ENCODE measurements at places on chromosomes 1 and 21. TPM values are rescaled to one million over a fixed set of nuclear protein-coding genes. Genes with fewer than 3 reads are reported as not detected.

GRCh38 chr1:159866905-159867663 lies 4.6 kb upstream of the VSIG8 start:
- H3K27ac ChIP-seq = no peak overlapping the region
- peaks cover 11% of the 10 kb centered on the region for H3K4me1 ChIP-seq
- no peak for DNase-seq
- H3K36me3 ChIP-seq = no peaks in the 10 kb centered on the region

- H3K4me3 ChIP-seq = no peak overlapping the region
- peaks cover 26% of the 10 kb centered on the region for H3K36me3 ChIP-seq
- H3K27me3 ChIP-seq = no peaks in the 10 kb centered on the region
- H3K4me1 ChIP-seq = peaks cover 52% of the 10 kb centered on the region
Measured at GRCh38 chr1:205675247-205675646, 5.1 kb downstream of the SLC45A3 start.

DNA sequence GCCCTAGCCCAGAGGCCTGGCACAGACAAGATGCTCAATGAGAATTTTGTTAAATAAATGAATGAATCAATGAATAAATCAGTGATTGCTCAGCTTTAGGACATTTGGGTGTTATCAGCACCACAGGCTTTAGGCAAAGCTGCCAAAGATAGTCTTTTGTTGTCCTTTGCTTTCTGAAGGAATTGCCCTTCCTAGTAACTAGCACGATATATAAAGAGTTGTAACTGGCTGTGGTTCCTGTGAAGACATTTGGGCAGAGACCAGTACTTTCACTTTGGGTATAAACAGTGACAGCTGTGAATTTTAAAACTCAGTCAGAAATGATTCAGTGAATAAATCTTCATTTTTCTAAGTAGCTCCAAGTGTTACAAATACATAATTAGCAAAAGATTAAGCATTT lies 13.3 kb downstream of the RNU5D-1 start:
- DNase-seq = no peak
- peaks cover 28% of the 10 kb centered on the region for H3K27me3 ChIP-seq
- H3K36me3 ChIP-seq = peaks cover 25% of the 10 kb centered on the region
- H3K4me3 ChIP-seq = no peak overlapping the region
- no peak overlapping the region for H3K27ac ChIP-seq
- H3K4me1 ChIP-seq = peaks cover 35% of the 10 kb centered on the region

DNA sequence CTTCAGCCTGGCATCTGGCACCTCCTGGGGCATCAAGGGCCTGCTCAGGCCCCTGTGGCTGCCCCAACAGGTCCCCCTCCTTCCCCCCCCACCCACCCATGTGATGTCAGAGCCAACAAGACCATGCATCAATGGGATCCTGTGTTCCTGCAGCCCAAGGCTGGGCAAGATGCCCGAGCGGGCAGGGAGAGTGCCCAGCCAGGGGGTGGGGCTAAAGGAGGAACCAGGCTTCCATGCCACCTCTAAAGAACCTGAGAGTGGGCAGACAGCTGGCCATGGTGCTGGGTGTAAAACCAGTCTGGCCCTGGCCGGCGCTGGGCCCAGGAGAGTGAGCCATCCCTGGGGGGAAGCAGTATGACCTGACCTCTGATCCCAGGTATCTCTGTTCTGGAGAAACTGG lies 7.6 kb downstream of the COL16A1 start:
- peak; percentile 89 for DNase-seq
- no peak overlapping the region for H3K27ac ChIP-seq
- H3K36me3 ChIP-seq = peaks cover 5% of the 10 kb centered on the region
- no peak overlapping the region for H3K4me3 ChIP-seq

- no peak for DNase-seq
- H3K36me3 ChIP-seq = no peaks in the 10 kb centered on the region
- no peak overlapping the region for H3K27ac ChIP-seq
Measured at GRCh38 chr1:66502086-66502485, 31.9 kb upstream of the SGIP1 start.

- no peaks in the 10 kb centered on the region for H3K36me3 ChIP-seq
- DNase-seq = no peak
- H3K27ac ChIP-seq = no peak overlapping the region
Measured at GRCh38 chr1:60483509-60483908, 409.9 kb upstream of the C1orf87 start.

DNA sequence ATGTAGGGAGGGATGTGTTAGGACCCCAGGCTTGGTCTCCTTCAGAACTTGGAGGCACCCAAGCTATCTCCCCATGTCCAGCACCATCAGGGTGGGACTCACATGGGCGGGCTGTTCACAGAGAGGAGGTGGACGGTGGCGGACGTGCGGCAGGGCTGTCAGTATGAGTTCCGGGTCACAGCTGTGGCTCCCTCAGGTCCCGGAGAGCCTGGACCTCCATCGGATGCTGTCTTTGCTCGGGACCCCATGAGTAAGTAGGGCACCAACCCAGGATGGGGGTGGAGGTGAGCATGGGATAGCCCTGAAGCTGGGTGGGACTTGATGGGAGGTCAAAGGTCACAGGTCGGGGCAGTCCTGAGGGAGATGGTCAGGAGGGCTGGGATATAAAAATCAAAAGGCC lies 27.8 kb downstream of the IGFN1 start:
- H3K27ac ChIP-seq = no peak overlapping the region
- H3K4me3 ChIP-seq = no peak overlapping the region
- H3K27me3 ChIP-seq = peaks cover 66% of the 10 kb centered on the region
- H3K4me1 ChIP-seq = no peaks in the 10 kb centered on the region
- DNase-seq = no peak

- H3K4me1 ChIP-seq = peaks cover 23% of the 10 kb centered on the region
- no peaks in the 10 kb centered on the region for H3K27me3 ChIP-seq
- no peak overlapping the region for H3K27ac ChIP-seq
- no peak for DNase-seq
Measured at GRCh38 chr1:72284084-72284347, 1.7 kb upstream of the NEGR1 start.

DNA sequence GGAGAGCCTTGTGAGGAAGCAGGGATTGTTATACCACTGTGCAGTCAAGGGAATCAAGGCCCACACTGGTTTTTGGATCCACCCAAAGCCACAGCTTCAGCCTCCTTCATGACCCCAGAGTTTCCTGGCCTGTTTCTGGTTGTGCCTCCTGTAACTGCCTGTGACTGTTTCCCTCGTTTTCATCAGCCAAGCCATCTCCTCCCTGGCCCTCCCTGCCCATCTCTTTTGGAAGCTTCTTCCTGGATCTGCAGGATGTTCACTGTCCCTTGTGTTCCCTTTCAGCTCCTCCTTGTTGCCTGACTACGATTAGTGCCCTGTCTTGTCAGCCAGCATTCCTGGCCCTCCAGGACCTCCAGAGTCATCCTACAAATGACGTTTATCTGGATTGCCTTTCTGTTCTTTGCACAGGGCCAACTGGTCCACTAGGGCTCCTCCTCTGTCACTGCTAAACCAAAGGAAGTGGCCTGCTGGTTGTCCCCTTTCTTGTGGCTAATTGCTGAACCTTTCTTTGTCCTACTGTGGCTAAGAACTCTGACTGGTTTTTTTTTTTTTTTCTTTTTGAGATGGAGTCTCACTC lies 17.9 kb downstream of the SFT2D2 start:
- H3K36me3 ChIP-seq = peaks cover 67% of the 10 kb centered on the region
- no peak overlapping the region for H3K4me3 ChIP-seq
- H3K27me3 ChIP-seq = no peaks in the 10 kb centered on the region
- DNase-seq = no peak
- H3K4me1 ChIP-seq = peaks cover 26% of the 10 kb centered on the region
- H3K27ac ChIP-seq = peak overlapping the region; percentile 10

- H3K4me3 ChIP-seq = no peak overlapping the region
- H3K27ac ChIP-seq = no peak overlapping the region
- H3K36me3 ChIP-seq = peaks cover 29% of the 10 kb centered on the region
- no peaks in the 10 kb centered on the region for H3K27me3 ChIP-seq
- no peaks in the 10 kb centered on the region for H3K4me1 ChIP-seq
- no peak for DNase-seq
Measured at GRCh38 chr21:46356494-46357334, 32.8 kb downstream of the PCNT start.

DNA sequence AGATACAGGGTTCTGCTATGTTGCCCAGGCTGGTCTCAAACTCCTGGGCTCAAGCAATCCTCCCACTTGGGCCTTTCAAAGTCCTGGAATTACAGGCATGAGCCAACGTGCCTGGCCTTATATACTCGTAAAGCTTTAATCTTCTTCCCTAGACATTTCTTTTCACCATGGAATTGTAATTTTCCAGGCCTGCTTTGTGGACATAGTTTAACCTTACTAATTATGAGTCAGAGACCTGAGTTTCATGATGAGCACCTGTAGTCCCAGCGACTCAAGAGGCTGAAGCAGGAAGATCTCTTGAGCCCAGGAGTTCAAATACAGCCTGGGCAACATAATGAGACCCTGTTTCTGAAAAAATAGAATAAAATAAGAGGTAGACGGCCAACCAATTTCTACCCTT lies 12.3 kb downstream of the PATJ start:
- peak overlapping the region; percentile 64 for H3K27ac ChIP-seq
- H3K36me3 ChIP-seq = peaks cover 14% of the 10 kb centered on the region
- H3K4me3 ChIP-seq = no peak overlapping the region
- H3K4me1 ChIP-seq = peaks cover 13% of the 10 kb centered on the region

DNA sequence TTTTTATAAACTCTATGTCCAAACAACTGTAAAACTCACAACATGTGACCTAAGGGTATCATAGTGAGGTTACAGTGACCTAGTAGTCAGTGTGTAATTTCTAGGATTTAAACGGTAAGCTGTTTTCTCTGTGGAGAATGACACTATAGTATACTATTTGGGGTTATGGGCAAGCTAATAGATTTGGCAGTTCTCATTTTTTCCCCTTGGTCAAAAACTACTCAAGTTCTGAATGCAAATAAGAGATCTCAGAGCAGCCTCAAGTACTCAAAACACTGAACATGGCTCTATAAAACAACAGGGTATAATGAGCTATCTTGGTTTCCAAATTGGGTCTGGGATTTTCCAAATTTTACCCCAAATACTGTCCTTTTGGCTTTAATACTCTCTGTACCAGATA lies 88.5 kb upstream of the HMCN1 start:
- H3K36me3 ChIP-seq = peaks cover 5% of the 10 kb centered on the region
- no peaks in the 10 kb centered on the region for H3K27me3 ChIP-seq
- no peak for DNase-seq
- H3K27ac ChIP-seq = peak overlapping the region; percentile 30
- H3K4me1 ChIP-seq = peaks cover 51% of the 10 kb centered on the region

DNA sequence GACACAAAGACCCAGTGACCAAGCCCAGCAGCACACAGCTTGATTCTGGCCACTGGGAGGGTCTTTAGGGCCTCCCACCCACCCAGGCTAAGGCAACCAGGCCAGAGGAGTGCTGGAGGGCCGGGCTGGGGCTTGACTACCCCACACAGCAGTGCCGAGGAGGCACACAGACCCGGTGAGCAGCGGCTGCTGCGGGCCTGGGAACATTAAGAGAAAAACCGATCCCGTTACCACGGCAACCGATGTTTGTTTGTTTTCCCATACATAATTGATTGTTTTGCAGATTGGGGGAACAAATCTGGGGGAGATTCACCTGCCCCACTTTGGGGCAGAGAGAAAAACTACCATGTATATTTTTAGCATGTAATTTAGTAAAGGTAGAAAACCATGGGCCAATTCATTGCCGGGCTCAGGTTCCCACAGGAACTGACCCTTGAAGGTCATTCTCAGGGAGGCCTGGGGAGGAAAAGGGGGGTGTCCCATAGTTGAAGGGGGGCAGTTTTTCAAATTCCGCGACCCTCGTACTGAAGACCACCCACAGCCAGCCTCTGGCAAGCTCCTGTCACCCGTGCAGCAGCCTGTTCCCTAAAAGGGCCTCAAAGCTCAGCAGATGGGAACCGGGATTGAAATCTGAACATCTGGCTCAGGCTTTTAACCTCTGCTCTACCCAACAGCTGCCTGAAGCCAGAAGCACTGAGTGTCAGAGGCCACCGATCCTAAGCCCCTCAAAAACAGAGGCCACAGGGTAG lies 35.3 kb downstream of the CHD5 start:
- no peaks in the 10 kb centered on the region for H3K36me3 ChIP-seq
- H3K4me3 ChIP-seq = no peak overlapping the region
- no peak for DNase-seq

GRCh38 chr1:197269053-197269452 lies 1.0 kb downstream of the CRB1 start:
- DNase-seq = no peak
- H3K4me1 ChIP-seq = peaks cover 18% of the 10 kb centered on the region
- H3K27me3 ChIP-seq = no peaks in the 10 kb centered on the region

The HSD3B1 gene
- not detected for total RNA-seq

The MYCL gene
- total RNA-seq = 0.59 TPM

The NUDT17 gene
- total RNA-seq = 2.8 TPM

The HRNR gene
- not detected for total RNA-seq

All from Calu3 (cell line).